ENCODE measurements at places on chromosomes 7 and 10. TPM values are rescaled to one million over a fixed set of nuclear protein-coding genes. Genes with fewer than 3 reads are reported as not detected.

Gene TEX36
- not detected for total RNA-seq

Gene GNGT1
- not detected for total RNA-seq

Gene CCDC3
- total RNA-seq: 0.94 TPM

Gene MMP21
- total RNA-seq: not detected

Gene HOXA13
- total RNA-seq: 1.9 TPM

Measured in A549 treated with CpdA at 1 μM for 4 hours (cell line).